ENCODE measurements at places on chromosomes 11 and 22.

DNA sequence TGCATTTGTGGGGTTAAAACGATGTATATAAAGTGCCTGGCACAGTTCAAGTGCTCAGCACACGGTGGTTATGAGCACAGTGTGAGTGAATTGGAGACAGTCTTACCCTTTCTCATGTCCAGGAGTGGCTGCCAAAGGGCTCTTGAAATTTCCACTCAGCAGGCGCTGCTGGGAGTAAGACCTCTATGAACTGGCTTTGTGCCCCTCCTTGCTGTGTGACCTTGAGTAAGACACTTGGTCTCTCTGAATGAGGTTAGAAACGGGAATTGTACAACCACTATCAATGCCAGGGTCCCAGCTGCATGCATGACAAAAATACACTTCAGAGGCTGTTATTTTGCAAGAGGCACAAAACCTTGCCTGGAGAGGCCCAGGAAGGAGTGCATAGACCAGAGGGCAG is 86.6 kb downstream of the TSPAN18 start:
- DNase-seq: no peak

DNA sequence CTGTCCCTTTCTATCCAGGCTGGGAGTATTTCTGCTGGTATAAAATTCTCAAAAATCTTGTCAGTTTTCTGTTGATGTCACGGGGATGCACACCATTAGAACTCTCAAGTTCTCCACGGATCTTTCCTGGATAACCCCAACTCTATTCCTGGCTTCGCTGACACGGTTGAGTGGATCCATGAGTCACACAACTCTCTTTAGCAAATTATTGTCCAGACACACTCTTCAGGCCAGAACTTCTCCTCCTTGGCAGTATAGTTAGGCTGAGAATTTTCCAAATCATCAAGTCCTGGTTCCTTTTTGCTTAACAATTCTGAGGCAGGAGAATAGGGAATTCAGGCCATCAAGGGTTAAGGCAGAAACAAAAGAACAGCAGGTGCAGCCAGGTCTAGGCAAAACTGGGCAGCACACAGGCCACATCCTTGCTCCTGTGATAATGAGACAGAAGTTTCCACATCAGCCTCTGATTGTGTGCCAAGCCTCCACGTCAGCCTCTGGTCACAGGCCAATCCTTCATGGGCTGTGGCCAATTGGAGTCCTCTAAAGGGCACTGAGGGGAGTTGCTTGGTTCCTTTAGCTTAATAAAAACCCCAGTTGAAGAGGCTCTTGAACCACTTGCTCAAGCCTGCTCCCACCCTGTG is 5.7 kb upstream of the ACAT1 start:
- no peak for DNase-seq

GRCh38 chr11:92826603-92827002 is 142.8 kb upstream of the MTNR1B start:
- no peak for DNase-seq

DNA sequence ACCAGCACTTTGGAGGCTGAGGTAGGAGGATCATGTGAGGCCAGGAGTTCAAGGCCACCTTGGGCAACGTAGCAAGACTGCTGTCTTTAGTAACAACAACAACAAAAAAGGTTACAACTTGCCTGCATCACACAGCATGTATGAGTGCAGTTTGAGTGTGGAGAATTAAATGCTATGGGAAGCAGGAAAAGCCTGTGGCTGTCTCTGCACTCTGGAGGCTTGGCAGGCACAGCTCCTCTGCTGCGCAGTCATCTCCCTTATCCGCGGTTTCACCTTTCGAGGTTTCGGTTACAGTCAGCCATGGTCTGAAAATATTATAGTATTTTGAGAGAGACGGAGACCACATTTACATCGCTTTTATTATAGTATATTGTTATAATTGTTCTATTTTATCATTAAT is 2.9 kb downstream of the MICAL2 start:
- DNase-seq: no peak

DNA sequence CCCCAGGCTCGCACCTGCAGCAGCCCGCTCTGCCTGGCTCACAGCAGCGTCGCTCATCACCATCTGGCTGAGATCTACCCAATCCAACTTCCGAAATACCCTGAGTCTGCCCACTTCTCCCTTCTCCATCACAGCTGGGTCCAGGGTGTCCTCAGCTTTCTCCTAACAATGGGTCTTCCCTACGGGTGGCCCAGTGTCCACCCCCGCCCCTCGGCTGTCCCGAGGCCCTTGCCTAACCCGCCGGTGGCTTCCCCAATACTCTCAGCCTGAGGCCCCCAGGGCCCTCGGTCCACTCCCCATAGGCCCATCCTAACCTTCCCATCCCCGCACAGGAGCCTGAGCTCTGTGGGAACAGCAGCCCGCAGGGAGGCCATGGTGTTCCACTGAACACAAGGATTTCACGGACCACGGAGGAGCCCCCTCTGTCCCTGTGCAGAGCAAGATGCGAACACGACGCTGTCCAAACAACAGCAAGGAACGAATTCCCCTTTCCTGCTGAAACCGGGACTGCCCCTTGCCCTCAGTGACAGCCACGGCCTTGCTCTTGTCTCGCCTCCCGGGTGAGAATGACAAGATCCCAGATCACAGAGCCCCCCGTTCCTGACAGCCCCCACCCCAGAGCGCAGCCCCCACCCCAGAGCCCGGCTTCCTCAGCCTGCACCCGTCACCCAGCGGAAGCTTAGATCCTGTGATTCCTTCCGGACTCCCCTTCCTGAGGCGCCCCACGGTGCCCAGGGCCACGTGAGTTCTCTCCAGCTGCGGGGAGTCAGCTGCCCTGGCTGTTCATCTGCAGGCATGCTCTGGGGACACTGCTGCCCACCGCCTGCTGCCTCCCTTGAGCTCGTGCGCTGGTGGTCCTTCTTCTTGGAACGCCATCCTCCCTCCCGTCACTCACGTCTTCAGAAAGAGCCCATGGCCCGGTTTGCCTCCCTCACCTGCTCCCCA is 48.8 kb upstream of the CARS1 start:
- DNase-seq: no peak

DNA sequence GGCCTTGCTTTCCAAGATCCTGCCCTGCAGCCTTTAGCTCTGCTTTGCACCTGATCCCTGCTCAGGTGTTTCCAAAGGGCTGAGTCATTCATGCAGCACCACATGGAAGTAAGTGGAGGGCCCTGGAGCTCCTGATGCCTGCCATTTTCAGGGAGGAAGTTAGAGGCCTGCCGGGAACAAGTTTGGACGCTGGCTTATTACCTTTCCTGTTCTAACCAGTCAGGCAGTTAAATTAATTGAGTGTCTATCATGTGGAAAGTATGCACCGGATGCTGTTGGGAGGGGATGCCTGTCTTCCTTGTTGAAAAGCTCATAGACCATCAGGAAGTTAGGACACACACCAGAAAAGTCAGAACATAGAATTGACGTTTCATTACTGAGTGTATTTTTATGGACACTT is 73.7 kb upstream of the PLET1 start:
- no peak for DNase-seq

- DNase-seq: no peak
These were observed 1513.3 kb downstream of the FAM181B start for GRCh38 chr11:81220146-81220895.

- no peak for DNase-seq
These were observed 6.0 kb downstream of the UCP2 start for GRCh38 chr11:73976451-73977151.

DNA sequence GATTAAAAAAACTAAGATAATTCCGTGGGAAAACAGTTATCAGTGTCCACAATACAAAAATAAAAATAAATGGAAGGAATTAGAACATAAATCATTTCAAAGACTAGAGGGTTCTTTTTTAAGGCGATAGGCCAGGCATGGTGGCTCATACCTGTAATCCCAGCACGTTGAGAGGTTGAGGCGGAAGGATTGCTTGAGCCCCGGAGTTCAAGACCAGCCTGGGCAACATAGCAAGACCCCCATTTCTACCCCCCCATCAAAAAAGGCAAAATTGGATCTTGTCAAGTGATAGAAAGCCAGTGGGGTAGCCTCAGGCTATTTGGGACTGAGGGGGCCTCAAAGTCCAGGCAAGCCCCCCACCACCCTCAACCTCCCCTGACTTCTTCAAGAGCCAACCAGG is 20.6 kb upstream of the POLA2 start:
- no peak for DNase-seq

Data from activated CD4-positive, CD25-positive, alpha-beta regulatory T cell (primary cell).